SJSA1 (cell line): ENCODE measurements at places on chromosomes 5 and 9. TPM values are rescaled to one million over a fixed set of nuclear protein-coding genes. Genes with fewer than 3 reads are reported as not detected.

- no peaks in the 10 kb centered on the region for H3K4me1 ChIP-seq
- H3K36me3 ChIP-seq = no peaks in the 10 kb centered on the region
- DNase-seq = no peak
- no peak overlapping the region for H3K27ac ChIP-seq
- no peaks in the 10 kb centered on the region for H3K27me3 ChIP-seq
Measured at GRCh38 chr9:3810231-3810630, 284.4 kb upstream of the RFX3 start.

- no peak overlapping the region for H3K4me3 ChIP-seq
- H3K27me3 ChIP-seq = no peaks in the 10 kb centered on the region
- no peak overlapping the region for H3K27ac ChIP-seq
- DNase-seq = no peak
- H3K36me3 ChIP-seq = peaks cover 24% of the 10 kb centered on the region
- no peaks in the 10 kb centered on the region for H3K4me1 ChIP-seq
Measured at GRCh38 chr5:109721741-109722140, 32.0 kb downstream of the MAN2A1 start.

GRCh38 chr9:35646533-35647265 lies 4.0 kb downstream of the SIT1 start:
- H3K27ac ChIP-seq = no peak overlapping the region
- no peaks in the 10 kb centered on the region for H3K27me3 ChIP-seq
- H3K36me3 ChIP-seq = no peaks in the 10 kb centered on the region

The PSMD5 gene
- 17.1 and 30.3 TPM in 2 replicates for total RNA-seq

The NSG2 gene
- not detected in 2 replicates for total RNA-seq

The PCDHGA8 gene
- total RNA-seq = 0.32 and 1.1 TPM in 2 replicates

DNA sequence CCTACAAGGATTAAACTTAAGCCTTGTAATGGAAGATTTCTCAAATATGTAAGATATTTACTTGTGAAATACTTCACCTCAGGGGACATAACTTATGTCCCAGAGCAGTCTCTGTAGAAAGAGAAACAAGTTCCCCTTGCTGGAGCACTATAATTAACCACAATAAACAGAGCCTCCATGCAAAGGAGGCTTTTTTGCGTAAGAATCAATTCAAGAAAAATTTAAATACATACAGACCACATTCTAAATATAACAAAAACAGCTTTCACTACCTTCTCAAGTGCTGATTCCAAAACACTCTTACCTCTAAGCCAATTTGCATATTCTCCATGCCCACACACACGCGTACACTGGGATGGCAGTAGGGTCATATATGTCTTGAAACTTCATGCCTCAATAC lies 30.7 kb upstream of the CCNB1 start:
- H3K4me3 ChIP-seq = no peak overlapping the region
- peaks cover 2% of the 10 kb centered on the region; the same call in 1 of the 2 replicates for H3K36me3 ChIP-seq
- no peaks in the 10 kb centered on the region for H3K27me3 ChIP-seq
- no peaks in the 10 kb centered on the region for H3K4me1 ChIP-seq
- H3K27ac ChIP-seq = no peak overlapping the region

DNA sequence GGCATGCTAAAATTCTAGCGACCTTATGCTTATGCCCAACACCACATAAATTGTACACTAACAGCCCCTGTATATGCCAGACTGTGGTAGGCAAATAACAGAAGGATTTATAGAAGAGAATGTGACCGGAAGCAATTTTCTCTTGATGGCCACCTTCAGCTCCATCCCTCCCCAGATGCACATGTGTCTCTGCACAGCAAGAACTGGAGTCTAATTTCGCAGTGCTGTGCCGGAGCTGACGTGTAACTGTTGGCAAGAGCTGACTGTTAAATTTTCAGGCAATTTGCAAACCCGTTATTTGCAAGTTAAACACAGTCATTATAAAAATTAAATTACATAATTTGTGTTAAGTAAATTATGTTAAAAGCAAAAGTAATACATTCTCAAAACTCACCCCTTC lies 48.4 kb downstream of the PCA3 start:
- no peak overlapping the region for H3K4me3 ChIP-seq
- no peaks in the 10 kb centered on the region for H3K27me3 ChIP-seq
- H3K27ac ChIP-seq = no peak overlapping the region
- H3K4me1 ChIP-seq = peaks cover 8% of the 10 kb centered on the region

The CCDC183 gene
- 0.16 TPM in 1 of 2 replicates, not detected in the other for total RNA-seq

DNA sequence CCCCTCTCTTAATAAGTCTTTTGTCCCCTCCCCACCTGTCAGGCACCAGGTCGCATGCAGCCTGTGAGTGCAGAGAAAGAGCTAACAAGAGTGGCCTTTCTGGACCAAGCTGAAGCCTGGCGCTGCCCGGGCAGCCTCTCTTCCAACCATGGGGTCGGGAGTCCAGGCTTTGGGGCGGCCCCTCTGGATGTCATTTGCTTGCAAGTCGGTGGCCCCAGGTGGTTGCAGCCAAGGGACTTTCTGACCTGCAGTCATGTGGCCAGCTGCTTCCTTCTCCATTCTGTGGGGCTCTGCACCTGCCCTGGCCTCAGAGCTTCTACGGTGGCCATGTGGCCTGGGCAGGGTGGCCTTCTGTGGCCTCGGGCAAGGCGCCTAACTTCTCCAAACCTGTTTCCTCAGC lies 159.7 kb downstream of the DAB2IP start:
- H3K27me3 ChIP-seq = no peaks in the 10 kb centered on the region
- no peaks in the 10 kb centered on the region for H3K36me3 ChIP-seq
- no peaks in the 10 kb centered on the region for H3K4me1 ChIP-seq

DNA sequence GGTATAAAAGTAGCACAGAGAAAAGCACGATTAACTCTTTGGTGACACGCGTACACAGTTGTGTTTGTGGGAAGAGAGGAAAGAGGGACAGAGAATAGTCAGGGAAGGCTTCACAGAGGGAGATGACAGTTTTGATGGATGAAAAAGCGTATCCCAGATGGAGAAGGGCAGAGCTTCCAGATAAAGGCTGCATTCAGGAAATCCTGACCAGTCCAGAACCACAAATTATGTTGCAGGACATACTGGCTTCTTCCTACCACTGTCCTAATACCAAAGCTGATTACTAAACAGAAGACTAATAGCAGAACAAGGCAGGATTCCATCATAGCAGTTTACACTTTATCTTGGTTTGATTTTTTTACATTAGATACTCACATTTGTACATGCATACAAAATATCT lies 34.5 kb downstream of the SLC31A2 start:
- H3K36me3 ChIP-seq = peaks cover 90% of the 10 kb centered on the region
- H3K27ac ChIP-seq = no peak overlapping the region
- DNase-seq = no peak
- peaks cover 21% of the 10 kb centered on the region for H3K4me1 ChIP-seq
- no peaks in the 10 kb centered on the region for H3K27me3 ChIP-seq

DNA sequence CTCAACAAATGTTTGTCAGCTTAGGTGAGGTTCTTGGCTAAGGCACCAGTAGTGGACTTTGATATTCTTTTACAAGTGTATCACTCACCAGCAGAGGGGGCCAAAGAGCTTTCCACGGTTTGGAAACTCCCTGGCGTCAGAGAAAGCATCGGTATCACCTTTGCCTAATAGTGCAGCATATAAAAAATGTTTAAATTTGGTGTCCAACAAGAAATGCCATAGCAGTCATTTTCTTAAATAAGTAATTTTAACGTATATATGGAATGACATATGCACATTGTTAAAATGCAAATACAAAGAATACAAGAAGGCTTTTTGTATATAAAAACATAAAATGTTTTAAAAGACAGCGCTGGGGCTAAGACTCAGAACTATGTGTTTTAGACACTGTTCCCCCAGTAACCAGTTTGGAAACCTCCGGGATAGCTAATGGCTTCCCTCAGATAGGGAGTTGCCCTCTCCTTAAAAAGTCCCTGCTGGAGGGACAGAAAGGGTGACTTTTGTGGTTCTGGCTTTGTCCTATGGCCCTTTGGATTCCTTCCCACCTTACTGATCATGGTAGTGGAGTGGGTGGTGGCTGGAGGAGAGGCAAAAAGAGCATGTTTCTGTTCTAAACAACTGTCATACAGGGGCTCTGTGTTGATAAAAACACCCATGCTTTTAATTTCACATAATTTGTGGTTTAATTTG lies 124.6 kb downstream of the GPBP1 start:
- no peak overlapping the region for H3K4me3 ChIP-seq
- peaks cover 25% of the 10 kb centered on the region for H3K4me1 ChIP-seq
- H3K27me3 ChIP-seq = no peaks in the 10 kb centered on the region
- no peaks in the 10 kb centered on the region for H3K36me3 ChIP-seq
- DNase-seq = peak; percentile 84
- no peak overlapping the region for H3K27ac ChIP-seq

The PCDHGA11 gene
- total RNA-seq = 0.22 and 0.32 TPM in 2 replicates

The EPB41L4B gene
- 1.8 and 4.1 TPM in 2 replicates for total RNA-seq

The C1QTNF2 gene
- total RNA-seq = 5.7 and 6.7 TPM in 2 replicates

GRCh38 chr5:132491368-132492364 lies 1.1 kb upstream of the IRF1 start:
- peak overlapping the region; percentile 92 for H3K4me3 ChIP-seq
- peaks cover 52% of the 10 kb centered on the region for H3K4me1 ChIP-seq
- H3K36me3 ChIP-seq = peaks cover 37% of the 10 kb centered on the region
- no peak for DNase-seq
- H3K27me3 ChIP-seq = no peaks in the 10 kb centered on the region
- H3K27ac ChIP-seq = peak overlapping the region; percentile 92
